T-cell (primary cell): ENCODE measurements at places on chromosomes 7 and 10.

- no peak for DNase-seq
Observed at GRCh38 chr10:122516734-122517133, 43.8 kb upstream of the DMBT1 start.

- DNase-seq, result no peak
Observed at GRCh38 chr7:12137283-12137682, 73.8 kb upstream of the TMEM106B start.

- no peak for DNase-seq
Observed at GRCh38 chr7:36875794-36876193, 151.5 kb upstream of the AOAH start.

GRCh38 chr10:109219935-109220605, 703.2 kb downstream of the XPNPEP1 start:
- no peak for DNase-seq

DNA sequence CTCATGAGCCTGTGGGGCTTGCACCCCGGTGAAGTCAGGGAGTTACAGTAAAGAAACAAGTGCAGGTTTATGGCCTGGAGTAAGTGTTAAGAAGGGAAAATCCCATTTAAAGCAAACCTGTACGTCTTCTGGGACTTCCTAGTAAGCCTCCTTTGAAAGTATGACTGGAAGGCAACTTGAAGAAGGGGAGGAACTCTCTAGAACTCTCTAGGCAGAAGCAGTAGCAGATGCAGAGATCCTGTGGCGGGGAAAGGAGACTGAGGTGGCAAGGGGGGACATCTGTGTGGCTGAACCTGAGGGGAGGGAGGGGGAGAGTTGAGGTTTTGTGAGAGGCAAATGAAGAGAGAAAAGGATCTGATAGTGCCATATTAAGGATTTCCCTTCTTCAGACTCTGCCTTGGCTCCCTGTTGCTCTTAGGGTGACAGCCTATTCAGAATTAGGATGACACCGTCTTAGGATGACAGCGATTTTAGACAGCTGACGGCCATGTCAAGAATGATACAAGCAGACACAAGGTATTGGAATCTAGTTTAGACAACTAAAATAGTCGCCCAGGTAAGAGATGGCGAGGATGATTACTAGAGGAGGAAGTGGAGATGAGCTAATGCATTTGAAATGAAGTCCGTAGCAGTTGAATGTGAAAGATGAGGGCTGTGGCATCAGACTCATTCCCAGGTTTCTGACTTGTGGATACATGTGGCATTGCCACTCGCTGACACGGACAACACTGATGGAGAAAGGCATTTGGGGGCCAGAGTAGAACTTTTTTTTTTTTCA, 29.0 kb downstream of the CUL1 start:
- DNase-seq, result no peak

GRCh38 chr7:85019778-85020177, 167.1 kb downstream of the SEMA3D start:
- no peak for DNase-seq

DNA sequence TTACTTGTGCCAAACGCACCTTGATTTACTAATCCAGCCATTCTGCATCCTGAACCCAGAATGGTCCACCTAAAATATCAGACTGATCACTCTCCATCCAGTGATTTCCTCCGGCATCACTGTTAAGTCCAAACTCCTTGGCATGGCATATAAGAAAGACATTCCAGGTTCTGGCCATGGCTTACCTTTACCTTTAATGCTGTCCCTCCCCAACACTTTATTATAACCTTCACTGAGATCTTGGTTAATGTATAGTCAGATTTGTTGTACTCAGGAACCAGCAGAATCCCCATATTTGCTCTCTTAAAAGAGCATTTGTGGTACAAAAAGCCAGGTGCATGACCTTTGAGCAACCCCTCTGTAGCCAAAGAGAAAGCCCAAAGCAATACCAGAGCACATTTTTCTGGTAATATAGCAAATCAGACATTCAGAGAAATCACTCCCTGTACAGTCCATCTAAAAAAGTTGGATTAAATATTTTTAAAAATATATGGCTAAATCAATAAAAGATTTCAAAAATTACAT, 10.2 kb downstream of the UMAD1 start:
- DNase-seq, result no peak

GRCh38 chr7:66330961-66331360, 125.8 kb downstream of the TPST1 start:
- no peak for DNase-seq
